ENCODE measurements at places on chromosomes 3 and 15.

DNA sequence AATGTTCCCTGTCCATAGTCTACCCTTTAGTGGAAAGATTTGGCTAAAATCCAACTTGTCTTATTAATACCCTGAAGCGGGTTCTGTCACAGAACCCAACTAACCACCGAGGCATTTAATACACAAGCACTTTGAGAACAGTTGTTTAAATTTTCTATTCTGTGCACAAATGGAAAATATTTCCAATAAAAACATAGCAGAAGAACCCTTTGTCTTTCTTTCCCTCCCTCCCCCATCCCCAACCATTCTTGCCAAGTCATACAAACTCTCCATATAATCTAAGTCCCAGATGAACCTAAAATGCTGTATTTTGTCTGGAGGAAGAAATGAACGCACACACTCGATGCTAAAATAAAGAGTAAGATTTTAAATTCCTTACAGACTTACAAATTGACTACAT lies 126.9 kb upstream of the STRIT1 start:
- H3K36me3 ChIP-seq, result no peaks in the 10 kb centered on the region
- H3K27me3 ChIP-seq, result peaks cover 21% of the 10 kb centered on the region
- no peak overlapping the region for H3K27ac ChIP-seq

GRCh38 chr3:161420746-161421145 lies 49.4 kb upstream of the SPTSSB start:
- H3K36me3 ChIP-seq, result peaks cover 3% of the 10 kb centered on the region
- no peak for DNase-seq
- H3K4me3 ChIP-seq, result no peak overlapping the region
- no peaks in the 10 kb centered on the region for H3K4me1 ChIP-seq
- no peaks in the 10 kb centered on the region for H3K27me3 ChIP-seq

DNA sequence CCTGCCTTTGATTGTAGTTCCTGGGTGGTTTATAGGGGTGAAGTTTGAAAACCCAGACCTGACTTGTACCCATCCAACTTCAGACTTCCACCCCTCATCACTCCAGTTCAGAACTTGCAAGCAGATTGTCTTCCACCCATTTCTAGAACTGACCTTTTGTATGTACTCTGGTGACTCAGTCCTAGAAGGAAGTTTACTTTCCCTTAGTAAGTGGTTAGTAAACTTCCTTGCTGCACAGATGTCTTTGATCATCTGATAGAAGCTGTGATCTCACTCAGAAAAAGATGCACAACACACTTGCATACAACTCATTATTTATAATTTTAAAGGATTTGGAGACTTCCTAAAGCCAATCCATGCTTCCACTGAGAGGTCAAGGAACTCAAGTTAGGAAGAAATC lies 368.0 kb downstream of the MFSD1 start:
- H3K27ac ChIP-seq, result no peak overlapping the region
- H3K4me3 ChIP-seq, result no peak overlapping the region
- no peaks in the 10 kb centered on the region for H3K4me1 ChIP-seq
- DNase-seq, result no peak

GRCh38 chr3:18177271-18177670 lies 247.9 kb downstream of the SATB1 start:
- no peak for DNase-seq
- H3K27ac ChIP-seq, result no peak overlapping the region
- H3K27me3 ChIP-seq, result peaks cover 26% of the 10 kb centered on the region
- H3K4me3 ChIP-seq, result no peak overlapping the region
- no peaks in the 10 kb centered on the region for H3K36me3 ChIP-seq

DNA sequence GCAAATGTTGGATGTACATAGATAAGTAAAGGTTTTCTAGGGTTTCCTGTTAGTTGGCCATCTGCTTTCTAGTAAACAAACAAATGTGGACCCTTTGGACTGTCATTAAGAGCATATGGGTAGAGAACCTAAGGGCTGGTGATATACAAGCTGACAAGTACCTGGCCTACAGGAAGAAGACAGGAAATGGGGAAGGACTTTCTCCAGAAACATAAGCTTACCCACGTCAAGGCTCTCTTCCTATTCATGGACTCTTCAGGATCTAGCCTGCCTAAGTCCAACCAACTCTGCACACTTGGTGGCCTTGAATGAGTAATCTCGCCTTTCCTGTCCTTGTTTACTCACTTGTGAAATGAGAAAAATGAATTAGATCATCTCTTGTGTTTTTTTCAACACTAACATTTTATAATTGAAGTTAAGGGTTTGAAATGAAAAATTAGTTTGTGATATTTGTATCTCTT lies 22.2 kb upstream of the GOLIM4 start:
- no peaks in the 10 kb centered on the region for H3K36me3 ChIP-seq
- no peak overlapping the region for H3K27ac ChIP-seq
- no peaks in the 10 kb centered on the region for H3K27me3 ChIP-seq
- H3K4me3 ChIP-seq, result no peak overlapping the region
- no peaks in the 10 kb centered on the region for H3K4me1 ChIP-seq
- no peak for DNase-seq

- H3K27ac ChIP-seq, result no peak overlapping the region
- H3K4me3 ChIP-seq, result no peak overlapping the region
Measured at GRCh38 chr3:12734960-12735359, 24.1 kb downstream of the TMEM40 start.

GRCh38 chr15:48176112-48176511 lies 2.0 kb downstream of the MYEF2 start:
- H3K36me3 ChIP-seq, result no peaks in the 10 kb centered on the region
- no peak overlapping the region for H3K27ac ChIP-seq

DNA sequence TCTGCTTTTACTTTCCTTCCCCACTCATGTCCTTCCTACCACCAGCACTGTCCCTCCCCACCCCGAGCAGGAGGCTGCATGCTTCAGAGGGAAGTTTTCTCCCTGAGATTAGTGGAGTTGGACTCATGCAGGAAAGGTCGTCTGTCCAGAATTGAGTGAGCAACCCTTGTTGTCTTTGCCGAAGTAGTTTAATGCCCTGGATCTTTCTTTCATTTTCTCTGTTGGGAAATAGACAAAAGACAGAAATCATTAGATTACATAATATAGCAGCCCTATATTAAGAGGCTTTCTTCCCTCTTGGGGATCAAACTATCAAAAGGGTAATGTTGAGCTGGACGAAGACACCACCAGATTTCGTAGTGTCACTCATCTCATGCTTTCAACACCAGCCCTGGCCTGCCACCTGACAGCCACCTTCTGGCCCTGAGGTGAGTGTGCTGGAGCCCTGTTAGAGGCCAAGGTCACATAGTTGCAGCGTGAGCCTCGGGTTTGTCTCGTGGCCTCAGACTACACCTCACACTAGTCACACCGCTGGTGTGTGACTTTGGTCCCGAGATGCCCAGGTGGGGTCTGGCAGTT lies 231.0 kb downstream of the ITPR1 start:
- H3K4me1 ChIP-seq, result peaks cover 4% of the 10 kb centered on the region
- no peak overlapping the region for H3K4me3 ChIP-seq
- H3K36me3 ChIP-seq, result peaks cover 5% of the 10 kb centered on the region
- no peak overlapping the region for H3K27ac ChIP-seq
- no peak for DNase-seq

GRCh38 chr3:115508562-115508961 lies 114.7 kb upstream of the GAP43 start:
- no peak overlapping the region for H3K27ac ChIP-seq
- no peaks in the 10 kb centered on the region for H3K36me3 ChIP-seq
- H3K27me3 ChIP-seq, result peaks cover 47% of the 10 kb centered on the region
- H3K4me3 ChIP-seq, result no peak overlapping the region

DNA sequence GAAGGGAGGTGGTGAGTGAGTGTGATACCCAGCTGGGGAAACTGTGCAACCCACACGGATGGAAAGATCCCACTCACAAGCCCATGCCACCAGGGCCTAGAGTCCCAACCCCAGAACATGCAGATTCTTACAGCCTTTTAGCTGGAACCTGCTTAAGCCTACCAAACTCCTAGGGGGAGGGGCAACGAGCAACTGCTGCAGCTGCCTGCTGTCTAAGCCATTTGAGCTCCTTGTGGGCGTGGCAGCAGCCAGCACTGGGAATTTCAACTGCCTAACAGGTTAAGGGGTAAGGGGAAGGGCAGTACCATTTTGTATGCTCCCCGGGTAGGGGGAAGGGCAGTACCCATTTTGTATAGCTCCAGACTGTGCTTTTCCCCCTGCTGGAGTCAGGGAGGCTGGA lies 673.2 kb upstream of the BCHE start:
- no peak overlapping the region for H3K4me3 ChIP-seq
- H3K4me1 ChIP-seq, result no peaks in the 10 kb centered on the region
- H3K27me3 ChIP-seq, result no peaks in the 10 kb centered on the region
- no peak overlapping the region for H3K27ac ChIP-seq

DNA sequence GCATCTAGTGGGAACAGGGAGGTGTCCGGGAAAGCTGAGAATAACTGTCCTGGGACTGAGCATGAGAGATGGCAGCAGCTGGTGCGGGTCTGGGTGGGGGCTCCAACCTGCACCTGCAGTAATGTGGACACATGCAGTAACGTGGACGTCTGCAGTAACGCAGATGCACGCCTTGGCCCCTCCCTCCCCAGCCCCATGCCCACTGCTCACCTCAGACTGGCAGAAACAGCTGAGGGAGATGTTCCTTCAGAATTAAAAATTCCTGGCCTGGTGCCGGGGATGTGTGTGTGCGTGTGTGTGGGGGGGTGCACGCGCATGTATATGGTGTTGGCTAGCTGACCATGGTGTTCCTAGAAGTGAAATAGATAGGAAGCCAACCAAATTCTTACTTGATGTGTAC lies 86.7 kb upstream of the OXTR start:
- H3K27ac ChIP-seq, result no peak overlapping the region
- H3K36me3 ChIP-seq, result no peaks in the 10 kb centered on the region
- no peak overlapping the region for H3K4me3 ChIP-seq
- no peaks in the 10 kb centered on the region for H3K27me3 ChIP-seq
- DNase-seq, result no peak

DNA sequence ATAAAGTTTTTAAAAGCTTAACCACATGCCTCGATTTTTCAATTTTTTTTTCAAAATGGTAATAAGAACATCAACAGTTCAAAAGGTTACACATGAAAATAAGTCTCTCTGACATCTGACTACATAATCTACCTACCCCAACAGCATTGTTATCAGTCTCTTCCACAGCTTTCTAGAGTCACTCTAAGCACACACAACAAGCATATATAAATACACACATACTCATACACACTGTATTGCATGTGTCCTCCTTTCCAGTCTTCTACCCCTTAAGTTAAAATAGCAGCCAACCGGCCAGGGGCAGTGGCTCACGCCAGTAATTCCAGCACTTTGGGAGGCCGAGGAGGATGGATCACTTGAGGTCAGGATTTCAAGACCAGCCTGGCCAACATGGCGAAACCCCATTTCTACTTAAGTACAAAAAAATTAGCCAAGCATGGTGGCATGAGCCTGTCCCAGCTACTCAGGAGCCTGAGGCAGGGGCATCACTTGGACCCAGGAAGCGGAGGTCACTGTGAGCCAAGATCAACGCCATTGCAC lies 12.2 kb downstream of the TBL1XR1 start:
- DNase-seq, result no peak
- no peaks in the 10 kb centered on the region for H3K27me3 ChIP-seq
- peak overlapping the region; percentile 56 for H3K27ac ChIP-seq
- peaks cover 43% of the 10 kb centered on the region for H3K4me1 ChIP-seq
- peaks cover 7% of the 10 kb centered on the region for H3K36me3 ChIP-seq

- no peak overlapping the region for H3K4me3 ChIP-seq
- no peak overlapping the region for H3K27ac ChIP-seq
- H3K4me1 ChIP-seq, result peaks cover 1% of the 10 kb centered on the region
Measured at GRCh38 chr15:100944986-100945385, 25.8 kb downstream of the LRRK1 start.

DNA sequence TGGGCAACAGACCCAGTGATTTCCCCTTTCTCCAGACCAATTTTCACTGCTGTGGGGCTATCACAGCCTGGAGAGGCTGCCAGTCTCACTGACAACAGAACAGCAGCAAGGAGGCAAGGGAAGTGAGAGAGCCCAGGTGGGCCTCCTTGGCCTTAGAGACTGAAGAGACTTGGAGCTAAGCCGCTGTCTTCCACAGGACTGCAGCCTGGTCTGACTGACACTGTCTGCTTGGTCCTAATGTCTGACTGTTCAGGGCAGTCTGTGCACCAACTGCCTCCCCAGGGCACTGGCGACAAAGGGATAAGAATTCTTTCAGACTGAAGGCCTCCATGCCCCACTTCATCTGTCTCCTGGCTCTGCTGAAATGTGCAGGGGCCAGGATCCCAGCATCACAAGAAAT lies 11.5 kb downstream of the POMGNT2 start:
- DNase-seq, result no peak
- H3K27ac ChIP-seq, result no peak overlapping the region
- peaks cover 17% of the 10 kb centered on the region for H3K4me1 ChIP-seq
- peaks cover 2% of the 10 kb centered on the region for H3K36me3 ChIP-seq
- H3K27me3 ChIP-seq, result no peaks in the 10 kb centered on the region

DNA sequence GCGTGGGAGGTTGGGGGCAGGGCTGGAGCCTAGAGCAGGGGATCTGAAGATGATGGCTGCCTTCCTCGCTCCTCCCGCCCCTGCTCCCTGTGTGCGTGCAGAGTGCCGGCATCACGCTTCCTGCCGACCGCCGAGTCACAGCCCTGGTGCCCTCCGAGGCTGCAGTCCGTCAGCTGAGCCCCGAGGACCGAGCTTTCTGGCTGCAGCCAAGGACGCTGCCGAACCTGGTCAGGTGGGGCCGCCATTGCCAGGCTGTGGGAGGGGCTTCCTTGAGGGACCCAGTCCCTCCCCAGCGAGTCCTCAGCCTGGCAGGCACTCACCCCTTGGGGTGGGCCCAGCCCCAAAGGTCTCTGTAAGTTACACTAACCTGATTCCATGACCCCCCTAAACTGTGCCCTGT lies 17.6 kb downstream of the STAB1 start:
- H3K36me3 ChIP-seq, result no peaks in the 10 kb centered on the region
- no peak for DNase-seq
- peaks cover 2% of the 10 kb centered on the region for H3K4me1 ChIP-seq
- H3K4me3 ChIP-seq, result no peak overlapping the region

GRCh38 chr3:114363554-114364202 lies 69.8 kb downstream of the TIGIT start:
- peaks cover 5% of the 10 kb centered on the region for H3K36me3 ChIP-seq
- no peaks in the 10 kb centered on the region for H3K27me3 ChIP-seq
- no peak overlapping the region for H3K4me3 ChIP-seq
- no peak for DNase-seq
- no peak overlapping the region for H3K27ac ChIP-seq

DNA sequence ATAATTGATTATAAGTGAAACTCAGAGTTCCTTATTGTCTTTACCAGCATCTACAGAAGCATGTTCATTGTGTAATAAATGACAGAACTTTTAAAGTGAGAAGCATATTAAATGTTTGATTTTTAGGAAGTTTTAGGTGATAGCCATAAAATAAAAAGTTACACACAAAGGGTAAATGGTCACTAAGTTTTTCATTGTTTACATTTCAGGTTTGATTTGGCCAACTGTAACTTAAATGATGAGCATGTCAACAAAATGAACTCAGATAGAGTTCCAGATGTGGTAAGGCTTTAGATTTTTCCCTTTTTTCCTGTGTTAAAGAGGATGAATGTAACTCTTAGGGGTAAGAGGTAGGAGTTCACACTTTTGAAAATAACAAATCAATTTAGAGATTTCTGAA lies 25.9 kb downstream of the NMD3 start:
- peaks cover 5% of the 10 kb centered on the region for H3K4me1 ChIP-seq
- no peak for DNase-seq
